ENCODE measurements at places on chromosomes 2 and 18.
A peak's percentile ranks its signal among the peaks of the same experiment; 100 is the strongest.

DNA sequence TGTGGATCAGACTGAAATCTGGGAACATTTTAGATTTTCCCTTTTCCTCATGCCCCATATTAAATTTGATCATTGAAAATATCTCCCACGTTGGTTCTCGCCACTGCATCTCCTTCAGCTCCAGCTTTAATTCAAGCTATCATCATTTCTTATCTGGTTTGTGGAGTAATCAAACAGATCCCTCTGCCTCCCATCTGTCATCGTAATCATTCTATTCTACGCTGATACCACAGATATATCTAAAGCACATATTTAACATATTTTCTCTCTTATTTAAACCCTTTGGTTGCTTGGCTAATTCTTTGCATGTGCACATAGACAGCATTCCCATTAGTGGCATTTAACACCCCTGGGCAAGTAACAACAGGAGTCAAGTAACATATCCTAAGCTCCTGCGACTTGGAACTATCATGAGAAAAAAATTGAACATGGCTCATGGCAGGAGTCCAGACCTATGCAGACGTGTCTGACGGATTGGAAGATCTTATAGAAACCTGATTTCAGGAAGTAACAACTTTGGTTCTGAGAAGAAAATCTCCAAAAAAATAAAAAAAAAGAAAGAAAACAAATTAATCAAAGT, 158.8 kb upstream of the KYNU start:
- DNase-seq: no peak

GRCh38 chr2:85215081-85215447, 81.9 kb downstream of the TCF7L1 start:
- no peak for DNase-seq

GRCh38 chr18:67467188-67467587, 49.3 kb downstream of the DSEL start:
- no peak for DNase-seq

GRCh38 chr2:85434696-85435095, 16.2 kb downstream of the SH2D6 start:
- DNase-seq: no peak

- DNase-seq: no peak
Observed at GRCh38 chr2:178119179-178119922, 7.1 kb downstream of the RBM45 start.

DNA sequence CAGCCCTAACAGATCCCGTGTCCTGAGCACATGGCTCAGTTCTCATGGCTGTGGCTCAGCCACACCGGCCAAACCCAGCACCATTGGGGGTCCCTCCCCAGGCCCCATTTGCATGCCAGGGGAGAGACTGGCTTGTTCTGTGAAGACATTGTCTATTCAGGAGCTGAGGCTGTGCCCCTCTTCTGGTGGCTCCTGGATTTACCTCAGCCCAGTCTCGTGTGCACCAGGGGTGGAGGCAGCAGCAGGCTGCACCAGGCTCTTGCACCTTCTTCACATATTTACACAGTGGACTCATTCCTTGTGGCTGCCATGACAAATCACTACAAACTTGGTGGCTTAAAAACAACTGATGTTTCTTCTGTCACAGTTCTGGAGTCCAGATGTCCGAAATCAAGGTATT, 92.4 kb upstream of the ITGA6 start:
- no peak for DNase-seq

DNA sequence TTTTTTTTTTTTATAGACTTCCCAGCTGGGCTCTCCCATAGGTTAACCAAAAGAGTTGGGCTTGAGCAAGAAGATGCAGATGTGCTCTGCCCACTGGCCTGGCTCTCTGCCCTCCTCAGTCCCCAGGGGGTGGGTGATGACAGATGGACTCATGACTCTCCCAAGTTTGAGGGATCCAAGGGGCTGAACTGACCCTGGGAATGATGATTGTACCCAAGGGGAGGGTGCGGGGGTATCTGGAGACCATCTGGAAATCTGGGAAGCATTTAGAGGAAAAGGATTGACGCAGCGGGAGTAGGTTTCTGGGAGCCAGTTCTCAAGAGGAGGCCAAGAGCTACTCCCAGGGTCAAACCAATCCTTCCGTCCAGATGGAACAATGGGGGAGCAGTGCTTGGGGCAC, 330.8 kb downstream of the CYP26B1 start:
- no peak for DNase-seq

GRCh38 chr2:159110784-159111183, 142.3 kb downstream of the TANC1 start:
- no peak for DNase-seq

DNA sequence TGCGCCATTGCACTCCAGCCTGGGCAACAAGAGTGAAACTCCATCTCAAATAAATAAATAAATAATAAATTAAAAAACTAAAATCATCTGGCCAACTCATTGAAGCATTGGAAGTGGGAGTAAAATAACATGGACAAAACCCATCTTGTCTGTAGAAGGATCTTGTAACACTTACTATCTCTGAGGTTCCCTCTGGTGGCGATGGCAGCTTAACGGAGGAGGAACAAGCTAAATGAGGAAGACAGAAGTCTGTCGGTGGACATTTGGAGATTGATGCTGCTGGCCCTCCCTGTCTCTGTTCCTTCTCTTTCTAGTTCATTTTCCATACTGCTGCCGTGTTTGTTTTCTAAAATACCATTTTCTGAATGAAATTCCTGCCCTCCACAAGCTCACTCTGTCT, 43.4 kb downstream of the ZCCHC2 start:
- no peak for DNase-seq

- DNase-seq: no peak
Observed at GRCh38 chr2:238967031-238967977, 119.4 kb downstream of the TWIST2 start.

GRCh38 chr2:218985325-218986091, 524 bp upstream of the FEV start:
- peak; percentile 50 for DNase-seq

DNA sequence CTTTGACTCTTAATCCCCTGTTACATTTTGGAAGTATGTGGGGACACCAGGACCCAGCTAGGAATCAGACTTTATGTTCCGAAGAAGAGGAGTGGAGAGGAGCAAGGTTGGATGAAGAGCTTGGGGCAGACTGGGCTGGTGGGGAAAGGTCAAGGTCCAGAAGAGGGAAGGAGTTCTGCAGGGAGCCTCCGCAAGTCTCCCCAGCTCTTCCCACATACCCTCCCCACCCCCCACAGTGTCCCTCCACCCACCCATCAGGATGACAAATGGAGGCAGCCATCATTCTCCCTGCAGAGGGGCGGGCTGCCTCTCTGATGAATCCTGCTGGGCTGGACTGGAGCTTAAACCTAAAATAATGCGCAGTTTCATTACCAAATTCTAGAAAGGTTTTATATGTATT, 77.2 kb downstream of the ACKR3 start:
- no peak for DNase-seq

GRCh38 chr2:113240150-113240914, 38.4 kb downstream of the PAX8 start:
- DNase-seq: no peak

DNA sequence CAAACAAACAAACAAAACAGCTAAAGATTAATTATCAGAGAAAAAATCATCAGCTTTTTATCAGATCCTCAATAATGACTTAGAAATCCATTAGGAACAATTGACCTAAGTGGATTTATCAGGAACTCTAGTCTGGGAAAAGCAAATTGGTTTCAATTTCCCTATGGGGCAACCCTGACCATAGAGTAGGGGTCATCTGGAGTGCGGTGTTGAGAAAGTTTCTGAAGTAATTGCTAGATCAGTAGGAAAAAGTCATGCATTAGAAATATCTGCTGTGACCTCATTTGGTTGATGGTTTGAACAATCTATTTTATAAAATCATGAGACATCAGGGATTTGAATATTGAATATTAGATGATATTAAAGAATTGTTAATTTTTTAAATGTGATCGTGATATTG, 507.9 kb downstream of the TXNL1 start:
- no peak for DNase-seq

- no peak for DNase-seq
Observed at GRCh38 chr2:56211048-56211447, 27.3 kb downstream of the CCDC85A start.

DNA sequence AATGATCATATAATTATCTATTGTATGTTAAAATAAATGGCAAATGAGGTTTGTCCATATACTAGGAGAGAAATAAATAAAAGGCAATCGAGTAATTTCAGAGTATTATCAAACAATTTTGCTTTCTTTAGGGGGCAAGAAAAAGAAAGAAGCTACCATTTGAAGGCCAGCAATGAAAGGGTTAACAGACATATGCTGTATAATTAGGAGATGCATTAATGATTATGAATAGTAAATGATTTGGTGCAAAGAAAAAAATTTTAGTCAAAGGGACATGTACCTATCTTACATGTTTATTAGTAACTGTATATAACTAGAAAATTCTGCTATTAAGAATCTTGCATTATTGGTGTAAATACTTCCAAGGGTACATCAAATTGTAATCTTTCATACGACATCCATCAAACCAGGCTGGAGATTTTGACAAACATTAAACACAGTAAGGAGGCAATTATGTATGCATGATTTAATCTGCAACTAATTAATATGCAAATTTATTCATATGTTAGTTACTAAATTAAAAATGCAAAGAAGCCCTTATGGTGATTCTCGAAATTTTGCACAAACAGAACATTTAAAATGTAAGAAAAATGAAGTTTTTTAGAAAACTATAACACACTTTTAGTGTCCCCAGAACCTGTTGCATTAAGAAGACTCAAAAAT, 251.4 kb downstream of the TCF4 start:
- DNase-seq: no peak

GRCh38 chr2:212580117-212580516, 41.5 kb upstream of the ERBB4 start:
- DNase-seq: no peak

DNA sequence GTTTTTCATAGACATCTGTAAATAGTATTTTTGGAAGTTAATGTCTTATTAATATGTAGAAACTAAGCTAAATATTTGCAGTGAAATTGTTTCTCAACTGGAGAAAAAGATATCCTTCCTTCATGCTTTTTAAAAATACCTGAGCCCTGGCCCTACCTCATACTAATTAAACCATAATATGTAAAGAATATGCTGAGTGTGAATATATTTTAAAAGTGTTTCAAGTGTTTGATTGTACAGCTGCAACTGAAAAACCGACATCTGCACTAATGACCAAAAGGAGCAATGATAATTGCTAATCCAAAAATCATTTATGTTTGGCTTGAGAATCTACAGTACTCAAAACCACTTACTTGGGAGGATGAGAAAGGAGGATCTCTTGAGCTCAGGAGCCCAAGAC, 156.7 kb downstream of the MBD5 start:
- DNase-seq: no peak

DNA sequence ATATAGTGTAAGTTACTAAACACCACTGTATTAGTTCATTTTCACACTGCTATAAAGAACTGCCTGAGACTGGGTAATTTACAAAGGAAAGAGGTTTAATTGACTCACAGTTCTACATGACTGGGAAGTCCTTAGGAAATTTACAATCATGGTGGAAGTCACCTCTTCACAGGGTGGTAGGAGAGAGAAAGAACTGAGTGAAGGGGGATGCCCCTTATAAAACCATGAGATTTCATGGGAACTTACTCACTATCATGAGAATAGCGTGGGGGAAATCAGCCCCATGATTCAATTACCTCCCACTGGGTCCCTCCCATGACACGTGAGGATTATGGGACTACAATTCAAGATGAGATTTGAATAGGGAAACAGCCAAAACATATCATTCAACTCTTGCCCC, 618.0 kb downstream of the NYAP2 start:
- DNase-seq: no peak

DNA sequence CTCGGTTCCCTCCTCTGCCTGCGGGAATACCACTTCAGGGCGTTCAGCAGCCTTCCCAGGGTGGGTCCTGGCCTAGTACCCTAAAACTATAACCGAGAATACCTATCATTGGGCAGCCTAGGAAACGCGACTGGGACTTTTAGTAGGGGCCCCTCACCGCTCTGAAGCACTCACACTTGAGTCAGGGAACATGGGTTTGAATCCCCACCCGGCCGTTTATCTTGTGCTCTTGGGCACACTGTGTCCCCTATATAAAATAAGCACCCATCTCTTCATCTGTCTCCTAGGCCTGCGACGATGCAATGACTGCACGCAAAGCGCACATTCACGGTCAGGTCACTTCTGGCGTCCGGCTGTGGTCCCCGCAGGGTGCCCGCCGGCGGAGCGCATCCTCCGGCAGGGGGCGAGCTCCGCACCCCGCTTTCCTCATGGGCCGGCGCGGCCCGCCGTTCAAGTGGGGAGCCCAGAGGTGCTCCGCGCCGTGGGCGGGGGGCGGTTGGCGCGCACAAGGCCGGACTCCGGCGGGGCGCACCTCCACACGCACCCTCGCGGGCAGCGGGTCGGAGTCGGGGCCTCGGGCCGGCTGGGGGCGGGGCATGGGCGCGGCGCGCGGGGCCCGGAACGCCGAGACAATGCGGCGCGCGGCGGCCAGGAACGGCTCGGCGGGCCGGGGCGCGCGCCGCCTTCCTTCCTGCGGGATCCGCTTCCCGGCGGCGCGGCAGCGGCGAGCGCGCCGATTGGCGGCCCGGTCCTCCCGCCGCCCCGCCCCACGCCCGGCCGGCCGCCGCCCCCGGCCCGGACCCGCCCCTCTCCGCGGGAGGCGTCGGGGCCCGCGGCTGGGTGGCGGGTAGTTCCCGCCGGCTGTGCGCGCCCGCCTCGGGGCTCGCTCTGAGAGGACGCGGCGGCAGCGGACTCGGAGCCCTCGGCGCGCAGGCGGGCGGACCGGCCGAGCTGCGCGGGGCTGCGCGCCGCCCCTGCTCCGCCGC, at the start of gene ASAP2:
Gene ASAP2 (plus strand): TSS at position 850 of the 986 bp plus-strand sequence. CDS start 293 bp downstream, outside the sequence.
- no peak for DNase-seq

DNA sequence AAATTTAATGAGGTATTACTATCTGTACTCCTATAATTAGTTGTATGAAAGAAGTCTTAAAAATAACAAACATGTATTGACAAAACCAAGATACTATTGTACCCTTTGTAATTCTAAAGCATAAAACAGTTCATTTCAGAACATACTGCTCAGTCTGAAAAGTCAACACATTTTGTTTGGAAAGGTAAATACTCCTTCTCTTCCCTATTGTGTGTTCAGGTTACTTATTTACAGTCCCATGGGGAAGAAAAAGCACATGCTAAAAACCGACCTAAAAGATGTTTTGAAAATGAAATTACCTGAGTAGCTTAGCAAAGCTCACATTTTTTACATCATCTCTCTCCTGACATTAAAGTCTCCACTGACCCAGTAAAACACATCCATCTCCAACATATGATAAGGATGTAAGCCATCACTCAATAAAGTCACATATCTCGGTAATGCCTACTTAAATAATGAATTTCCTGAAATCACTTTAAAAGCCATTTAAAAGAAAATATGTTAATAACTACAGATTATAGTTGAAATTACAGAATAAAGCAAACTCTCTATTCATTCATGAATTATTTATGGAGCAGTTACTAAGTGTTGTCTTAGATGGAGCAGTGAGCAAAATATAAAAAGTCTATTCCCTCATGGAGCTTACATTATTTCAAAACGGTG, 75.6 kb upstream of the FZD5 start:
- DNase-seq: no peak

- DNase-seq: no peak
Observed at GRCh38 chr2:237923481-237924163, 43.2 kb upstream of the UBE2F start.

DNA sequence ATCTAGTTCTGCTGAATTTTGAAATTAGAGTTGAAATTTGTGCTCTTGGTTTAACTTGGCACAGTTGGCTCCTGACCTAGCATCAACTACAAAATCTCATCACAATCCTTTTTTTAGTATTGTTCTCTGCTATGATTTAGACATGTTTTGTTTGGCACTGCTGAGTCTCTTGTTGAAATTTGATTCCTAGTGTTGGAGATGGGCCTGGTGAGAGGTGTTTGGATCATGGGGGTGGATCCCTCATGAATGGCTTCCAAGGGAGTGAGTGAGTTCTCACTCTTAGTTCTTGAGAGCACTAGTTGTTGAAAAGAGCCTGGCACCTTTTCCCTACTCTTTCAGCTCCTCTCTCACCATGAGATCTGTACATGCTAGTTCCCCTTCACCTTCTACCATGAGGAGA, 605.6 kb upstream of the SLC39A10 start:
- no peak for DNase-seq
